ENCODE measurements at places on chromosomes 2 and 18.

GRCh38 chr18:27558388-27559155, 373.5 kb upstream of the CHST9 start:
- no peak for DNase-seq

DNA sequence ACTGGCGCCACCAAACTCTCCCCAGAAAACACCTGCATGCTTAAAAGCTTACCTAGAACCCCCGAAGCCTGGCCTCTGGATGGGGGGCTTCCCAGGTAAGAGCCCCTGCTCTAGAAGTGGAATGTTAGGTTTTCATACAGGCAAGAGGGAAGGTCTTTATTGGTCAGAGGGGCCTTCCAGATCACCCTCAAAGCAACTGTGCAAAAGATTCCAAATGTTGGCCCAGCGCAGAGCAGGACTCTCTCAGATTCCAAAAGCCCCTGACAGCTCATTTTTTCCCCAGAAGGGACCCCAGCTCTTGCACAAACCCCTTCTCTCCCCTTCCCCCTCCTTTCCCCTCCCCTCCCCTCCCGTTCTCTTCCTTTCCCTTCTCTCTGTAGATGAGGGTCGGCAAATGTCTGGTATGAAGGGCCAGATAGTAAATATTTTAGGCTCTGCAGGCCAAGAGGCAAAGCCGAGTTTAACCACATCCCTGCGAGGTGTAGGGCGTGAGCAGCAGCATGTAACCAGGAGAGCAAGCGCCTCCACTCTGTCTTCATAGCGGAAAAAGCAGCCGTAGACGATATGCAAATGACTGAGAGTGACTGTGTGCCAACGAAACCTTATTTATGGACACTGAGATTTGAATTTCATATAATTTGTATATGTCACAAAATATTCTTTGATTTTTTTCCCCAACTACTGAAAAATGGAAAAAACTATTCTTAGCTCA, 116.9 kb downstream of the SMAD7 start:
- DNase-seq, result no peak

- no peak for DNase-seq
Measured at GRCh38 chr18:12928641-12929040, 19.2 kb upstream of the SEH1L start.

DNA sequence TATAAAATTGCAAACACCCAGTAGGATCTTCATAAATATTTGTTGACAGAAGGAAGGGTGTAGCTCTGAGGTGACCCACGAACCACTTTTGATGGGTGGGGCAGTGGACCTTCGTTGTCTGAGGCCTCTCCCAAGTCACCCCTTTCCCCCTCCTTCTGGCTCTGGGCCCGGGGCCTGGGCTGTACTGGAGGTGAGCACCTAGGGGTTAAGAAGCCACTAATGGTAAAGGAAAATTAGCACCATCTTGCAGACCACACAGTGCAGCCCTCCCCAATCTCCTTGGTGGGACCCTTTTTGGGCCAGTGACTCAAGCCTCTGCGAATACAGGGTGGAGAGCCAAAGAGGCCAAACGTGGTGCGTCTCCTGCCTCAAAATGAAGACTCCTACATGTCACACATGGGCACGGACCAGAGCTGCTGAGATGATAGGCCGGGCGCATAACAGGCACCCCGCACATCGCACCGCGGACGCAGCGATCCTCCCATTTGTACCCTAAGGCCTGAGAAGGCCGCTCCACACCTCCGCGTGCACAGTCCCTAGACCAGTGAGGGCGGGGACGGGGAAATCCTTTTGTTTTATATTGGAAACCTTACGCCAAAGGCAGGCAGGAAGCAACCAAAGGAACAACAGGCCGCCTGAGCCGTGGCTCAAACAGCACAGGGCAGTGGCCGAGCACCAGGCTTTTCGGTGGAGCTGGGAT, 31.9 kb upstream of the ATP6V1B1 start:
- DNase-seq, result no peak

DNA sequence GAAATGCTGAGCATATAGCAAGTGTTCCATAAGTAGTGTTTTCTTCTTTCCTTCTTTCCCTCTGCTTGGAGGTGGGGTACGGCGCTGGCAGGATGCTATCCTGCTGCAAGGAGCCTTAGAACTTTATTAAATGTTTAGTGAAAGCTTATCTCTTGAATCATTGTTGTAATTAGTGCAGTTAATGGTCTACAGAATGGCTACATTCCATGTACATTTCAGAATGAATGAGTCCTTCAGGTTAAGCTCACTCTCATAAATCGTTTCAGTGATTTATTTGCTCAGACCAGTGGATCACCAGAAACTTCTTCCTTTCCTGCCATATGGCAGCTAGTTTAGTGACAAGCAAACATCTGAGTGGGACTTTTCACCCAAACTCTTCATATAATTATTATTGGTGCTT, 3.3 kb upstream of the YWHAQ start:
- no peak for DNase-seq

- no peak for DNase-seq
Measured at GRCh38 chr2:55013936-55014335, 36.3 kb downstream of the RTN4 start.

DNA sequence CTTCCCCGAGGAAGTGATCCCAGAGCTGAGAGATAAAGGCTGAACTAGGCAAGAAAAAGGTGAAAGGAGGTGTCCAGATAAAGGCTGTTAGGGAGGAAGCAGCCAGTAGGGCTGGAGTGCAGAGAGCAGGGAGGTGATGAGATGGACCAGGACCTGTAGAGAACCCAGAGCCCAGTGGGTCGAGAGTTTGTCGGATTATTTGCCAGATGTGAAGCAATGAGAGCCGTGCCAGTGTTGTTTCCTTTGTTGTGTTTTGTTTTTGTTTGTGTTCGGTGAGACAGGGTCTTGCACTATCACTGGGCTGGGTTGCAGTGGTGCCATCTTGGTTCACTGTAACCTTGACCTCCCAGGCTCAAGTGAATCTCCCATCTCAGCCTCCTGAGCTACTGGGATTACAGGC, 111.3 kb downstream of the ACTR3 start:
- no peak for DNase-seq

GRCh38 chr2:195451160-195451559, 205.9 kb upstream of the SLC39A10 start:
- no peak for DNase-seq

GRCh38 chr2:177239932-177240630, 24.4 kb downstream of the NFE2L2 start:
- DNase-seq, result no peak

DNA sequence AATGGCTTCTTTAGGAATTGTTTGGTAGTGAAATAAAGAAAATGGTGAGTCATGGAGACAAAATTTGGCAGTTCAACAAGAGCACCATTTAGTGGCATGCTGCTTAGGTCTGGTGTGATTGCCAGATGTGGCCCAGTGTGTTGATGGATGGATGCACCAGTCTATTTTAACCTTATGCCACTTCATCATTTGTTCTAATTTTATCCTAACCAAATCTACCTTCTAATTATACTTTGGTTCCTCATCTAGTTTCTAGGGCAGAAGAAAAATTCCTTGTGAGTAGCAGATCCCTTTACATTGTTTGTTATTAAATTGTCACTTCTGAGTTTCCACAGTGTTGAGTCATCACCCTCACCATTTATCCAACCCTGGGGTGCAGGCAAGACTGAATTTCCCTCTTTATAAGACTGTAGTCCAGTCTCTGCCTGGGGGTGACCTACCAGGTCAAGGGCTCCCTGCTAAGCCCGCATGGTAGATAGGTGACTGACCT, 32.5 kb downstream of the NABP1 start:
- no peak for DNase-seq

DNA sequence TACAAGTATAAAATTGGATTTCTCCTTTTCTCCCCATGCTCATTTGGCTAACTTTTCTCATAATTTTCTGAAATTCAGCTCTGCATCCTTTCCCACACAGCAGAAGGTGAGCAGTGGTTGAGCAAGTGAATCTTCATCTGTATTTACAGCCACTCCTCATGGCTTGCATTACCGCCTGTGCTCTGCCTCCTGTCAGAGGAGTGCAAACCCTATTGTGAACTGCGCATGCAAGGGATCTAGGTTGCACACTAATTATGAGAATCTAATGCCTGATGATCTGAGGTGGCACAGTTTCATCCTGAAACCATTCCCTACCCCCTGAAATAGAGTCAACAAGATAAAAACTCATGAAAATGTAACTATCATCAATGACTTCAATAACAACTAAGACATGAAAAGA, 20.0 kb downstream of the ME2 start:
- DNase-seq, result no peak

- DNase-seq, result no peak
Measured at GRCh38 chr2:112343827-112344585, 68.6 kb downstream of the ZC3H6 start.

DNA sequence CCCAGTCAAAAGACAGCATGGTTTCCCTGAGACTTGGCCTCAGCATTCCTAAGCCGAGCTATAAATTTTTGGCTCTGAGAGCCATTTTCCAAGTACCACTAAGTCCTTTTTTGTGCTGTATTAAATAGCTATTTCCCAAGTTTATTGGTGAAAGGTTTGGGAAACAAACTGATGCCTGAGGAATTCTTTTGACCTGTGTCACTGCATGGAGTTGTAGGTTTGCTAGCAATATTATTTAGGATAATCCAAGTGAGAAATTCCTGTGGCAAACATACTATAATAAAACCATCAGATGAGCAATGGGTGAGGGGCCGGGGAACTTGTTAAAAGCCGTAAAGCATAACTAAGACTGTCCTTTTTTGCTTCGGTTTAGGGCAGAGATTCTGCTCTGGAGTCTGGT, 28.4 kb downstream of the ARHGAP28 start:
- no peak for DNase-seq

- no peak for DNase-seq
Measured at GRCh38 chr2:240066489-240066888, 13.2 kb upstream of the OR6B3 start.

GRCh38 chr2:127464470-127465257, 46.4 kb downstream of the PROC start:
- DNase-seq, result no peak

DNA sequence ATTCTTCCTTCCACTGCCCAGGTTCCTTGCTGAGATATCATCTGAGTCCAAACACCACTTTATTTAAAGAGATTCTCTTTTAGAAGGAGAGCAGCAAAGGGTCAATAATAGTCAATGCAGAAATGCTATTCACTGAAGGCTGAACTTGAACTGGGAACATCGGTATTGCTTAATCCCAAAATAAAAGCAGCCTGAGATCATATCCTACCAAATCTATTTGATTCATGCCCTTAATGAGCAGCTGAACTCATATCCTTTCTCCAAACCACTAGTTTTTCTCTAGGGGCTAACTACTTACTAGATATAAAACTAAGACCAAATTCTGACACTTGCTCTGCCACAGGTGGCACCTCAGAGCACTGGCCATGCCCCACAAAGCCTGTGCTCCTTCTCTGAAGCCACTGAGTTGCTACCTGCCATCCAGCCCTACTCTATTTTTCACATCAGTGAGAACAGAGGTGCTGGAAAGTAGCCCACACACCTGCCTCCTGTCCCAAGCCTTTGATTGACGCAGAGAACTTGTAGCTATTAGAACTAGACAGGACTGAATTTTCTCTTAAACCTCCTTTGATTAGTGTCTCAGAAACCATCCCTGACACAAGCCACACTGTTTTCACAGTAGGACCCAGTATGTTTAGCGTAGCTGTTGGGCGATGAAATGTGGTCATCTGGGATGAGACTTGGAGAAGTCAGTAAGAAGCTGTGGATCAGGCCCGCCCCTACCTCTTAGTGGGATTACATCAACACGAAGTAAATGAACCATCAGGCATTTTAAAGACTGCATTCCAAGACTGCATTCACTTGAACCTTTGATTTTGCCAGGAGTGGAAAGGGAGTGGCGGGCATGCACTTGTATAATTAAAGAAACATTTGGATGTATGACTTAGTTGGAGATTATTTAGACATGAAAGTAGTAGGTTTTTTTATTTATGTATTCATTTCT, 124.3 kb downstream of the RBMS1 start:
- no peak for DNase-seq

DNA sequence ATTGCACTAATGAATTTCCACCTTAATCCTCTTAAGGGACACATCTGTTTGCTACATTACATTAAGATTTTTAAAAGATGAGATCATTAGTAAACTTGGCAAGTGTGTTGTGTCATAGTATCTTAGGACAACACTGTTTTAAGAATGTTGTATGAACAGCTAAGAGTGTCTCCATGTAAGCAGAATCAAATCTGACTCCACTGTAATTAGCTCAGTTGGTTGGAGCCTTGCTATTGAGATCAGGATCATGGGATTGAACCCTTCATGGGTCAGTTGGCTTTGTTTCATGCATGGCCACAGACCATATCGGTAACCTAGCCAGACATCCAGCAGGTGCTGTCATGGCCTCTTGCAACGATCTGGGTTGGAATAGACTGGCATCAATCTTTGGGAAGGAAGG, 5.2 kb downstream of the FHOD3 start:
- no peak for DNase-seq

DNA sequence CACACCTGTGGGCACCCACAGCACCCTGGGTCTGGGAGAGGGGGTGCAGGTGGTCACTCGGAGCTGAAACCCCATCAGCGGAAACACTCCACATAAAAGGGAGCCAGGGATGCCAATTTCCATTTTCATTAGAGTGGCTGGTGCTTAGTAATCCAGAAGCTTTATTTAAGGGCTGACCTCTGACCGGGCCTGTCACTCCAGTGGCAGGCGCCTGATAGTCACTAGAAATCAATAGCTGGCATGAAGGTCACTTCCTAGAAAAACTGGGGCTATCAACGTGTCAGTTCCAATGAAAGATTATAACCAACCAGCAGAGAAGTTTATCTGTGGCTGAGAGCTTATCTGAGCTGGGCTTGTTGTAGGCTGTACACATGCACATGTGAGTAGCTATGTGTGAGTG, 333.7 kb upstream of the SKOR2 start:
- no peak for DNase-seq

GRCh38 chr18:37483221-37483971, 82.2 kb downstream of the CELF4 start:
- no peak for DNase-seq

DNA sequence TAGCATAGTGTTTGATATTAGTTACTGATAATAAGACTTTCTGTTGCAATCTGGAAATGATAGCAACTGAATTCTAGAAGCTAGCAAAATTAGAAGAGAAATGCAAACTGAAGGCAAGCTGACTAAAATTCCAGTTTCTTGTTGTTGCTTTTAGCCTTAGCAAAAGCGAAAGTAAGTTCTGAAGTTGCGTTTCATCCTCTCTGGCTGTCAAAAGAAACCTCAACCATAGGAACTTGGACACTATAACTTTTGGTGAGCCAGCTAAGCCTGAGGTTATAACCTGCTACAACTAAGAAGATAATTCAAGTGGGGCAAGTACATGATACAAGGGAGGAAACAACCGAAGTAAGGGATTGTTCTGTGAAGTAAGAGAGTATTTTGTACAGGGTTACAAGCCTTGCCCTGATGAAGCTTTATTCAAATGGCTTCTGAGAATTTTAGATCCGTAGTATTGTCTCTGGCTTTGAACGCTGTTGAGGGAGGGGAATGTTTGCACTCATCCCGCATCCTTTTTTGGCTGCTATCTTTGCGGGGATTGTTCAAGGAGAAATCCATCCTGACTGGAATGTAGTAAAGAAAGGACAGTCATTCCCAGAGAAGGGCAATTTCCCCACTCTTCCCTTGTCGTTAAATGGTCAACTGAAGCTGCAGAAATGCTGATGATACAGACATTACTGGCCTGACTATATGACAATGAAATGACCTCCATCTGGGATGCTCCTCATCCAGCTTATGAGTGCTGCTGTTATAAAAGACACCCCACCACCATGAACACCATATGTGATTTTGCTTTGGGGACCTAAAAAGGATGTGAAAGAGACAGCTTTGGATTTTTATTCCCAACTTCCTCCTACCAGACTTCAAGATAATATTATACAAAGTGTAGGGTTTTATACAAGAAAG, 7.0 kb upstream of the TMX3 start:
- DNase-seq, result no peak

- no peak for DNase-seq
Measured at GRCh38 chr2:49261781-49262180, 107.5 kb upstream of the FSHR start.

- DNase-seq, result no peak
Measured at GRCh38 chr18:2304378-2305175, 266.7 kb downstream of the METTL4 start.

Measured in stimulated activated CD4-positive, alpha-beta T cell treated with anti-CD3 and anti-CD28 coated beads, Interleukin-1b, Interleukin-23, amount 100 ng/mL, for 1 hour (primary cell).